Stimulated activated CD8-positive, alpha-beta memory T cell treated with anti-CD3 and anti-CD28 coated beads, Interleukin-15, amount 100 ng/mL, for 48 hours (primary cell): ENCODE measurements at places on chromosomes 13 and 19.

DNA sequence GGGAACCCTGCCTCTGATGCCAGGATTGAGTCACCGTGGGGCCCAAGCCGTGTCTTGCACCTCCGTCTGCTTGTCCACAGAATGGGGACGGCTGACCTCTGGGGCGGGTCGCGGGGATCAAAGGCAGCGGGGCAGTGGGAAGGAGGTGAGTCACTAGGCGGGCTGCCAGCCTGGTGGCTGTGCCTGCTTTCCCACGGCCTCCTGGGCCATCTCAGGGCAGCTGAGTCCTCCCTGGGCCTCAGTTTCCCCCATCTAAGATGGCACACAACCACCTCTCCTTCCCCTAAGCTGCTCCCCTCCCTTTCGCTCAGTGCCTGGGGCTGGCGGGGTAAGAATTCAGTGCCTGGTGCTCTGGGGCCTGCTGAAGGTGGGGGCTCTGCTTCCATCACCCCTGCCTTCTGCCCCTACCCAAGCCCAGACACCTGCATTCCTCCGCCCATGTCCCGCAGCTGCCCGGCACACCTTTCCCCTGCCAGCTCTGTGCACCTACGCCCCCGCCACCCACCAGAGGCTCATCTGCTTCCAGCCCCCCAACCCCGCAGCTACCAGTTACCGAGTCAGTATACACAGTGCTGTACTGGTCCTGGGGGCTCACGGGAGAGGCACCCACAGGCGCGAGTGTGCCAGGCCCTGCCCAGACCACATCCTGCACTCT, 3.5 kb downstream of the MKNK2 start:
- no peak for DNase-seq

DNA sequence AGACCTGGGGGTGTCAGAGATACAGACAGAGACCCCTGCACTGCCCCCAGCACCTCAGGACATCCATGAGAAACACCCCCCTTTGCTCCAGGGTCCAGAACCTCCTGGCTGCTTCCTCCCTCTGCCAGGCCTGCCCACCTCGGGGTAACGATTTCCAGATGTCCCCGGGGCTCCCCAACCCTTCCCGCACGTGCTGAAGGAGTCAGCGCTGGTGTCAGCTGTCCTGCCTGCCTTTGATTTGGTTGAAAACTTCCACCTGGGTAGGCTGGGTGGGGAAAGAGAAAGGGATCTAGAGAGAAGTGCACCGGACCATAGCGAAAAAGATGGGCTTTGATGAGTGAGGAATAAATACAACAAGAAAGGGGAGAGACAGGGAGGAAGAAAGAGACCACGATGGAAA, 1.5 kb upstream of the CGB7 start:
- DNase-seq, result no peak

DNA sequence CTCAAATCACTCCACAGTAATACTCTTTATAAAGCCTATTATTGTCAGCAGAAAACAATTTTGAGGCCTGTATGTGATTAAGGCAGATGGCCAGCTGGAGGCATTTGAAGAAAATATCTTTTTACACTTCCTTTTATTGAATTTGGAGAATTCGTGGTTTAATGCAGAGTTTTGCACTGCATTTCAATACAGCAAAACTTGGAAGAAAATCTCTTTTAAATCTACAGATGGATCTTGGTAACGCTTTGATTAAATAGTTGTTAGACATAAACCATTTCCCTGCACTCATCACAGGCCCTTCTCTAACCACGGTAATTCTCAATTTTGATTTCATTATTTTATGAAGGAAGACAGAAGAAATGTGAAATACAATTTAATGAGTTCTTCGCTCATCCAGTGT, 185.7 kb downstream of the RFC3 start:
- DNase-seq, result no peak

DNA sequence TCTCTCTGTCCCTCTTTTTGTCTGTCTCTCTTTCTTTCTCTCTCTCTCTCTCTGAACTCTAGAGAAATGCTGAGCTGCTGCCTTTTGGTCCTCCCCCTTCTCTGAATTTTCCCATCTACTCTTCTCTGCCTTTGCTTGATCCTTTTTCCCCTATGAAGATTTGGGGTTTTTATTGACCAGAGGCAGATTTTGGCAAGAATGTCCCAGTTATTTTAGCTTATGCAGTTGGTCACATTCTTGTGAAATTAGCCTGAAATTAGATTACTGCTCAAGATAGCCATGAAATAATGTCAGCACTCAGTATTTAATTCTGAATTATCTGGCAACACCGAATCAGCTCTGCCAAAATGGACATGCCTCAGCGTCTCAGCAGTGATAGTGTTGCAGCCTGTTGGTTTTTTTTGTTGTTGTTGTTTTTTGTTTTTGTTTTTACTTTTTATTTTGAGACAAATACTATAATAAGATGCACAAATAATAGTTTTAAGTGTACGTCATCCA, 17.2 kb upstream of the SPART start:
- no peak for DNase-seq

- DNase-seq, result no peak
These were observed 100.5 kb downstream of the DLEU7 start for GRCh38 chr13:50742968-50743367.

DNA sequence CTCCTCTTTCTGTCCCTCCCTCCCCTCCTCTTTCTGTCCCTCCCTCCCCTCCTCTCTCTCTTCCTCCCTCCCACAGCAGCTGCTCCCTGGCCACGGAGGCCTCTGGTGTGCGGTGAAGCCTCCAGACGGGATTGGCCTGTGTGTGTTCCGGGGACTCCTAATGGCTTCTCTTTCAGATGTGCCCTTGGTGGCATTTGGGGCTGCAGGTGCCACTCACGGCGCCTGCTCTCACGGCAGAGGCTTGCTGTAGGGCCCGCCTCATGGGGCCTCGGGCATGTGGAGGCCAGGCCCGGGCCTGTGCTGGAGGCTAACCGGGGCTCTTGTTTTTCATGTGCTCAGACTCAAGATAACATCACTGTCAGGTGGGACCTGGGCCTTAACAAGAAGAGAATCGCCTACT, 20.9 kb downstream of the UPF1 start:
- DNase-seq, result no peak

DNA sequence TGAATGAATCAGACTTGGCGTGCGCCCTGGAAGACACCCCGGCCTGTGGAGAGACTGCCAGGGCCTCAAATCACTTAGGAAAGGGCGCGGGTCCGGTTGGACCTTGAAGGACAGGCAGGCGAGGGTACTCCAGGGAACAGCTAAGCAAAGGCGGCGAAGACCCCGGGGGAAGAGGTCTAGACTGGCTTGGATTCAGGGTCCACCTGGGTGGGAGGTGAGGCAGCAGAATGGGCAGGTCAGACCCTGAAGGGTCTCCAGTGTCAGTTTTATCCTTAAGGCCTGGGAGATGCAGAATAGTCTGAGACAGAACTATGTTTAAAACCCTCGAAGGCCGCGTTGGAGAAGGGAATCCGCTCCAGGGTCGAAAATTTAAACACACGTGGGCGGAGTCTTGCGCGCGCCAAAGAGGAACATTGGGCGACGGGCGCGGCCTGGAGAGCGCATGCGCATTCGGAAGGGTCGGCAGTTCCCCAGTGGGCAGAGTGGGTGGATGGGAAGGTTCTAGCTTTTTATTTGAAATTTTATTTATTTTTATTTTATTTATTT, 567 bp upstream of the SMG9 start:
- DNase-seq, result peak; percentile 71

GRCh38 chr13:46893798-46894560, 2.9 kb downstream of the HTR2A start:
- peak; percentile 46 for DNase-seq

DNA sequence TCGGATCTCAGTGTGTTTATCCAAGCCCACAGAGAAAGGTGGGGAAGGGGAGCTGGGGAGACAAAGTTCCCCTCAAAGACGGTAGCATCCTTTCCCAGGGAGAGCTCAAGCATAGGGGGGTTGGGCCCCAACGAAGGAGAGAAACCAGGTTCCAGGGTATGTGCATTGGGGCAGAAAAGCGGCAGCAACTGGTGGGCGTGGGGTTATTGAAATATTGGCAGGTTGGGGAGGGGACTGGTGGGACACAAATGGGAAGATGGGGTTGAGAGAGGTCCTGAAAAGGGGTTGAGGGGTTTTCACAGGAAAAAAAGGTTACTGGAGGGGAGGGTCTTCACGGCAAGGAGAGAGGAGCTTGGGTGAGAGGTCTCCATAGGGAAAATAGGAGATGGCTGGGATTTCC, 1.0 kb downstream of the ASF1B start:
- no peak for DNase-seq

DNA sequence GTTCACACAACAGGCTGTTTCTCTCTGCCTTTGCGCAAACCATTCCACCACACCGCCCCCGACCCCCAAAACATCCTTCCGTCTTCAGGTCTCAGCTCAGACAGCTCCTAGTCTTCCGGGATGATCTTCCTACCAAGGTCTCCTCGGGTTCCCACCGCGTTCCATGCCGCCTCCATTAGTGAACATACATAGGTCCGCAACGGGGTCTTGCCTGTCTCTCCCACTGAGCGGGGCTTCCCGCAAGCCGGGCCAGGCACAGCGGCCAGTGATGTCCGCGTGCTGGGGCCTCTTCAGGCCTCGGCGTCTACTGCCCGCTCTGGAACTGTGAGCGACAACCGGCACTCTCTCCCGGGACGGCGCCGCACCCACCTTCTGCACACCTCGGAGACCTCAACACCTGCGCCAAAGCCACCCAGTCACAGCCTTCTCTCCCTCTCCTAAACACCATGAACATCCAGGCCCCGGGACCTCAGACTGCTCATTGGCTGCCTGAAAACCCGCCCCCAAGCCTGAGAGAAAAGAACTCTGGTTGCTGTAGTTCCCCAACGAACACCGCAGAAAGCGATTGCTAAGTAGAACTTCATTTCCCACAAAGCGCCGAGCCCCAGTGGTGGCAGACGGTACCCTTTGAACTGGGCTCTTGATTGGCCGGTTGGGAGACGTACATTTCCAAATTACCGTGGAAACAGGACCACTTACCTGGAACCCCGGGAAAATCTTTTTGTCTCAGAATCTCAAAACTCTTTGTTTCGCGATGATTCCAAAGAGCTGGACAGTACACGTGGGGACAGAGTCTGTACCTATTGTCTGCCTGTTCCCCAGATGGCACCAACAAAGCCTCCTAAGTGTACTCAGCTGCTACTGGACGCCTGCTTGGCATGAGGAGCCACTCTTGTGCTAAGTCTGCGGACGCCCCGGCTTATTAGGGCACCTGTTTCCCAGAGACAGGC, 9.5 kb downstream of the DYRK1B start:
- DNase-seq, result peak; percentile 79

DNA sequence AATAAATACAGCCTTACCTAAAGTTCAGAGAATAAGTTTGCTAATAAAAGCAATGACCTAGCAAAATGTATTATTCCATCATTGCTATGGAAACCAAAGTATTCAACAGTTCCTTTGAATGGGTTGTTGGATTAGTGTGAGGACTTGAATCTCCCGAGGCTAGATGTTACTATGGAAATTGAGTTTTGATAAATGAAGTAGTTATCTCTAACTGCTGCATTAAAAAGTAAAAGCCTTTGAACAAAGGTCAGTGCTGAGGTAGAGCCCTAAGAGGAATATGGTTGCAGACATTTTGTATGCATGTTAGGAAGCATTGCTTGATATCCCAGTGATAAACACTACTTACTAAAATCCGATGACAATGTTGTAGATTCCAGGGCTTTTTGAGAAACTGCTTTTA, 6.2 kb downstream of the KLF5 start:
- DNase-seq, result no peak

DNA sequence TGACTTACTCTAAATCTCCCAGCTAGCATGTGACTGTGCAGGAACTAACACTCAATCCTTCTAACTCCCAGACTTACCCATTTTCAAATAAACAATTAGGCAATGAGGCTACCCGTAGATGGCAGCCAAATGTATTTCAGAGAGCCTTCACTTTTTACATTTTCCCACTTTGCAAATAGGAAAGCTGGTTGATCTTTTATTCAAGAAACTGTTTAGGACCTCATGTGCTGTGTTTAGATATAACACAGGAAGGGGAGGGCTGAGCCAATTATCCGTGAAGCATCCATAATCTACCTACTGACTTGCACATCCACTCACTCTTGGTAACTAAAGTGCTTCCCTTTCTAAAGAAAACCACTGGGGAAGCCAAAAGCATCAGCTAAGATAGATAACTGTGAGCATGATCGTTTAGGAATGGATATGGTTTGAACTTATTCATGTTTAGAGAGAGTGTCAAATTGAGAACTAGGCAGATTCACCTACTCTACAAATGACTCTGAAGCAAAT, 33.4 kb downstream of the MBNL2 start:
- DNase-seq, result no peak

DNA sequence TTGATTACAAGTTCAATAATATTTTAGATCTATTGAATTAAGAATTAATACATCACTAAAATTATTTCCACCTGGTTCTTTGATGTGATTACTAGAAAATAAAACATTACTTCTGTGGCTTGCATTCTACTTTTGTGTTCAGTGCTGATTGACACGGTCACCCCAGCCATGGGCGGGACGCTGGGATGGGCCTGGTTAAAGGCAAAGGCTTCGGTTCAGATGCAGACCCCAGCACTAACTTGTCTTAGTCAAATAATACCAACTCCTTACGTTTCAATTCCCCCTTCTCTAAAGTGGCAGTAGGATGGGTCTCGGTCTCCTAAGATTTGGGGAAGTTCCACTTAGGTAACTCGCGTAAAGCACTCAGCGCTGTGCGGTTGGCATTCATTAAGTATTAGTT, 144.9 kb downstream of the URI1 start:
- DNase-seq, result no peak

DNA sequence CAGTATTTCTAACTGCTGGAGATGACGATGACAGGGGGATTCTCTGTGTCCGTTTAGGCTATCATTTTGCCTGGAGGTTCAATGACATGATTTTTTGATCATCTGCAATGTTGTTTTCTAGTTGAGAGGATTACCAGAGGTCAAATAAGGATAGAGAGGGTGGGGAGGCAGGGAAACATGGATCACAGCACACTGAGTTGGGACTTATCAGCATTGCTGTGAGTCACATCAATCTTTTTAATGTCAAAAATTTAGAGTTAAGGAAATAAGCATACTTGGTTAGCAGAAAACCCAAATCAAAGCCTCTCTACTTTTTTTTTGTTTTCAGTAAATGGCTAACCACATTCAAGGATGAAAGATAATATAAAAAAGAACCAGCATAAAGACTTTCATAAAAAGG, 43.0 kb upstream of the CSNK1A1L start:
- DNase-seq, result no peak

DNA sequence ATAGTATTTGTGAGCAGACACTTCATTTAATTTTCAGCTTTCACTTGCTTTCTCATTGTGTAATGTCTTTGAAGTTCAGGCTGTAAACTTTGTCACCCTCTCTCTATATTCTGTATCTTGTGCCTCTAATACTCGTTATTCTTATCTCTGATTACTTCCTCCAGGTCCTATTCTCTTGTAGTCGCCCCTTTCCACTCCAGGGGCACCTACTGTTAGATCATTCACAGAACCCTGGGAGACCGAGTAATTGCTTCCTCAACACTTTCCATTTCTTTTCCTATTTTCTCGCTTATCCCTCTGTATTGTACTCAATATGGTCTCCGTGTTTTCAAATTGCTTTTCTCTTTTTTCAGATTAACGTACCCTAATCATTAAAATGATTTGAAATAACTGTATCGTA, 93.9 kb upstream of the TDRD3 start:
- DNase-seq, result no peak
